Endothelial cell (in vitro differentiated cells): ENCODE measurements at places on chromosomes 12 and 14. TPM values are rescaled to one million over a fixed set of nuclear protein-coding genes. Genes with fewer than 3 reads are reported as not detected.

The LPAR5 gene
- total RNA-seq, result 2.7 TPM

The TRHDE gene
- total RNA-seq, result 0.54 TPM

The FERMT2 gene
- 188 TPM for total RNA-seq

The CD163L1 gene
- total RNA-seq, result 0.69 TPM

The B4GALNT3 gene
- 4.2 TPM for total RNA-seq

The FAM186B gene
- total RNA-seq, result 1.9 TPM

The RHOJ gene
- 266 TPM for total RNA-seq

The CACNA2D4 gene
- 0.28 TPM for total RNA-seq

The BRAP gene
- 22.0 TPM for total RNA-seq

The PLEKHH1 gene
- 9.5 TPM for total RNA-seq

The RAD9B gene
- 0.54 TPM for total RNA-seq

The DDN gene
- total RNA-seq, result 0.10 TPM

The CLEC1B gene
- not detected for total RNA-seq

The KRT71 gene
- not detected for total RNA-seq
